ENCODE measurements at places on chromosomes 5 and 9.

GRCh38 chr5:1378866-1379659 lies 34.2 kb upstream of the CLPTM1L start:
- no peak for DNase-seq

DNA sequence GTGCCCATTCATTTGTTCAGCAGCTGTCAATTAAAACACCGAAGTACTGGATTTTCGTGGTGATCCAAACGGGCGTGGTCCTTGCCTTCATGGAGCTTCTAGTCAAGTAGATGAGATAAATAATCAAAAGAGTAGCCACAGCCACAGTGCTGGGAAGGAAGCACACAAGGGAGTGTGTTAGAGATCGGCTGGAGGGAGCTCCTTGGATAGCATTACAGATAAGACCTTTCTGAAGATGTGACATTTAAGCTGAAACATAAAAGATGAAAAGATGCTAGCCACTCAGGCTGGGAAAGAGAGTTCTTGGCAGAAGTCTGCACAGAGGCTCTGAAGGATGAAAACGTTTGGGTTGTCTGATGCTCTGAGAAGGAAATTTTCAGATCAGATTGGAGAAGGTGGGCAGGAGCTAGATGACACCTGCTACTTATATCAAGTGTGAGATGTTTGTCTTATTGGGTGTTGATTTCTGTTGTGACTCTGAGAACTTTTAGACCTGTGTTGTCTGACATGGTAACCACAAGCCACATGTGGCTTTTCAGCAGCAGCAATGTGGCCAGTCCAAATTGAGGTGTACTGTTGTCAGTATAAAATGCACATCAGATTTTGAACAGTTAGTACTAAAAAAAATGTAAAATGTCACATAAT lies 123.9 kb downstream of the TLE4 start:
- peak; percentile 30 for DNase-seq

GRCh38 chr9:30673132-30673531 lies 1711.3 kb upstream of the ACO1 start:
- DNase-seq, result no peak

GRCh38 chr5:40784916-40785315 lies 13.3 kb downstream of the PRKAA1 start:
- DNase-seq, result no peak

- DNase-seq, result no peak
Observed at GRCh38 chr5:150751096-150751891, 7.5 kb downstream of the DCTN4 start.

GRCh38 chr5:58346041-58346440 lies 113.8 kb downstream of the PLK2 start:
- no peak for DNase-seq

GRCh38 chr9:19283072-19283710 lies 52.7 kb downstream of the DENND4C start:
- DNase-seq, result no peak

DNA sequence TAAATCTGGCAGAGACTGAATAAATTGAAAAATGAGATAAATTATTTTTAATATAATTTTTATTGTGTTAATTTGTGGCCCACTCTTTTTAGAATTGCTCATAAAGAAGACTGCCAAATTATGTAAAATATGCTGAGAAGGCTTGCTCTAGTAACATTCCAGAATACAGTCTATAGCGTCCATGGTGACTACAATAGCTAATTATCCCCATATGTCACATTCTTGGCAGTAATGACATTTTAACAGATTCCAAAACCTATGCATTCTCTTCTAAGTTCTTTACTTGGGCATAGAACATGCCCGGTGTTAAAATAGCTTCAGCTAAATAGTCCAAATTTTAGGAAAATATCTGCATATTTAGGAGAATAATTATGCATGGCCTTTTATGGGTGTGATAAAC lies 697.0 kb upstream of the SEMA6A start:
- DNase-seq, result no peak

DNA sequence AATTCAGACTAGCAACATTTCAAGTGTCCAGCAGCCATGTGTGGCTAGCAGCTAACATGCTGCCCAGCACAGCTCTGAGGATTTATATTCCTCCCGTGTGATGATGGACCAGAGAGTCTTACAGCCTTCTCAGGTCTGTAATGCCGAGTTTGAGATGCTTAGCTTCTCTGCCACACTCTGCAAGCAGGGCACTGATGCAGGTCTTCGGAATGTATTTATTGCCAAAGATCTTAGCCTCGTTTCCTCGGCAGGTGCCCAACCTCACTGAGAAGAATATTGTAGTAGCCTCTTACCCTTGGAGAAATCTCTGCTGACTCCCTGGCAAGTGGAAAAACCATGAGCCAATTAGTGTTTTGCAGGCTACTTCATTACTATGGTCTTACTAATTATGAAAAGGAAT lies 3.7 kb upstream of the RAI14 start:
- DNase-seq, result no peak

- no peak for DNase-seq
Observed at GRCh38 chr9:28781481-28781880, 1208.2 kb upstream of the C9orf72 start.

GRCh38 chr5:151053796-151054462 lies 26.9 kb downstream of the TNIP1 start:
- no peak for DNase-seq

Data from natural killer cell (primary cell).